Thoracic aorta (tissue), 2 donors: ENCODE measurements at places on chromosomes 6 and 20.

DNA sequence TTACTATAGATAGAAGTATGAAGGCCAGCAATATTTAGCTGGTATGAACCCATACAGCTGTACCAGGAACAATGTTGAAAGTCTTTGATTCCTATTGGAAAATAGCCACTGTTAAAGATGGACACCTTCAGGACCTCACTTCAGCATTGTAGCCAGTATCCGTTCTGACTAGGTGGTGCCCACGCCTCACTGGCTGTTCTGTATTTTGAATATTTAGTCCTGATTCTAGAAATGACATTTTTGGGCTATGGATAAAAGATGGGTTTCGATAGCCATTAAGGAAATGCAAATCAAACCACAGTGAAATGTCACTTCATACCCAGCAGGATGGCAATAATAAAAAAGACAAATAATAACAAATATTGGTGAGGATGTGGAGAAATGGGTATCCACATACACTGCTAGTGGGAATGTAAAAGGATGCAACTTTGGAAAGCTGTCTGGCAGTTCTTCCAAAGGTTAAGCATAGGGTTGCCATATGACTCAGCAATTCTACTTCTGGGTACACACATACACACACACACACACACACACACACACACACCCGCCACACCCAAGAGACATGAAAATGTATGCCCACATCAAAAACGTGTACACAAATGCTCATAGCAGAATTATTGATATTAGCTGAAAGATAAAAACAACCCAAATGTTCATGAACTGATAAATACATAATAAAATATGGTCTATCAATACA is 56.8 kb downstream of the UTRN start:
- H3K4me3 ChIP-seq = no peak overlapping the region
- no peak for DNase-seq
- H3K27me3 ChIP-seq = no peaks in the 10 kb centered on the region
- H3K36me3 ChIP-seq = no peaks in the 10 kb centered on the region
- peaks cover 41% of the 10 kb centered on the region for H3K4me1 ChIP-seq

DNA sequence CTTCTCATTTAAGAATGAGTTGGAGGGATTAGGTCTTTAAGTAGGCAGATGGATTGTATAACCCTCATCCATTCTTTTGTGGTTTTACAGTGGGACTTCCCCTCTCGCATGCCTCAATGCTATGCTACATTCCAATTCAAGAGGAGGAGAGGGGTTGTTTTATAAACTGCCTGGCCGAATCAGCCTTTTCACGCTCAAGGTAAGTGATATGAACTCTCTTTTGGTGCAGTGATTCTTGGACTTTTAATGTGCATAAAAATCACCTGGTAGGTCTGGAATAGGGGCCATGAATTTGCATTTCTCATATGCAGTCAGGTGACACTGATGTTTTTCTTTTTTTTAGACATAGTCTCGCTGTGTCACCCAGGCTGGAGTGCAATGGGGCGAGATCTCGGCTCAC is 10.8 kb downstream of the ASXL1 start:
- H3K36me3 ChIP-seq = peaks cover under 1% of the 10 kb centered on the region
- no peak overlapping the region for H3K27ac ChIP-seq
- peaks cover 13% of the 10 kb centered on the region for H3K4me1 ChIP-seq
- H3K4me3 ChIP-seq = no peak overlapping the region
- DNase-seq = no peak

DNA sequence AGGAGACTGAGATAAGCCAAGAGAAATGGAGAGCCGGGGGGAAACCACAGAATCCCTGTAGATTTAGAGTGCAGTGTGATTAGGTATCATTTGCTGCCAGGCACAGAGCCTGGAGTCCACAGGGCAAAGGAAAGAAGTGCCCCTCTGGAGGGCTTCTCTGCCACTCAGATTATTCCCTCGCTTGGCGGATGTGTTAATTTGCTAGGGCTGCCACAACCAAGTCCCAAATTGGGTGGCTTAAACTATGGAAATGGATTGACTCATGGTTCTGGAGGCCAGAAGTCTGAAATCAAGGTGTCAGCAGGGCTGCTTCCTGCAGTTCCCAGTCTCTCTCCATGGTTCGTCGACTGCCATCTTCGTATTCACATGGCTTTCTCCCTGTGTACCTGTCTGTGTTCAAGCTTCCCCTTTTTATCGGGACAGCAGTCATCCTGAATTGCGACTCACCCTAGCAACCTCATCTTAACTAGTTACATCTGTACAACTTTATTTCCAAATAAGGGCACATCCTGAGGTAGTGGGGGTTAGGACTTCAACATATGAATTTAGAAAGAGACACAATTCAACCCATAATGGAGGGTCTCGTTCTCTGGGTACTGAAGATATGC is 122.2 kb downstream of the ANKRD60 start:
- H3K27ac ChIP-seq = no peak overlapping the region
- H3K36me3 ChIP-seq = no peaks in the 10 kb centered on the region
- no peak for DNase-seq
- peaks cover 2% of the 10 kb centered on the region for H3K4me1 ChIP-seq
- no peak overlapping the region for H3K4me3 ChIP-seq

DNA sequence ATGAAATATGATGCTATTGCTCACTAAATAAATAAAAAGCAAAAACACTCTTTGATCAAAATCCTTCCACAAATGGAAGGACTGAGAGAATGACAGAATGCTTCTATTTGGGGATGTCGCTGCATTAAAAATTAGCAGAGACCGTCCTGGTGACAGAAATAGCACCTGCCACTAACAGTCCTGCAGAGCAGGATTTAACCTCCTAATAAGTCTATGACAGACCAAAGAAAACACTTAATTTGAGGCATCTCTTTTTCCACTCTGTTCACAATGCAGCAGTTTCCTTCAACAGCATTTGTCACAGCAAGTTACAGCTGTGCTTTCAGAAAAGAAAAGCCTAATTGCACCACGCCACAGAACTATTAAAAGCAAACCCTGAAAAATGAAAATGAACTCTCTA is 140.6 kb upstream of the BEND6 start:
- H3K4me1 ChIP-seq = peaks cover 33% of the 10 kb centered on the region
- peak overlapping the region; percentile 9 for H3K27ac ChIP-seq
- no peak overlapping the region for H3K4me3 ChIP-seq
- no peaks in the 10 kb centered on the region for H3K27me3 ChIP-seq

DNA sequence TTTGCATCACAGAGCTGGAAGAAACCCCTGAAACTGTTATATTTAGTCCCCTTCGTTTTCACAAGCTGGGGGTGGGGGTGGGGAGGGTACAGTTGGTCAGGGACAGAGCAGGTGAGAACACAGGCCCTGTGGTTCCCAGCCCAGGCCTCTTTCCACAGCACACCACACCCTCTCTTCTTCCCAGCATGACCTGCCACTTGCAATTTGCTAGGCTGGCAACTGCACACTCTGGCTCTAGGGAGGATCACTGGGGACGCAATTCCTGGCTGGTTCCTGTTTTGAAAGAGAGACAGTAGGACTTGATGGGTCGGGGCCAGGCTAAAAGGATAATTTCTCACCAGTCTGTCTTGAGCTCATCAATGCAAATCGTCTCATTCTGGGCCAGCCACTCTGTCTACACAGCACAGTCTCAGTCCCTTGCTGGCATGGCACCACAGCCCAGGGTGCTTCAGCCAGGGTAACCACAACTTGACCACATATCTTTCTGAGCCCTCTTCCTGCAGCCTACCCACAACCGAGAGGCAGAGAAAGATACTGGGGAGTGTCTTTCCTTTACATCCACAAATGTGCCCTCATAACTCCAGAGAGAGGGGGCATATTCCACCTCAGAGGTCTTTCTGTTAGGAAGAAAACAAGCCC is 41.7 kb upstream of the EMILIN3 start:
- peaks cover 48% of the 10 kb centered on the region for H3K36me3 ChIP-seq

- H3K36me3 ChIP-seq = no peaks in the 10 kb centered on the region
- no peaks in the 10 kb centered on the region for H3K4me1 ChIP-seq
- no peak overlapping the region for H3K4me3 ChIP-seq
- no peaks in the 10 kb centered on the region for H3K27me3 ChIP-seq
Measured at GRCh38 chr20:2822073-2822472, 5.9 kb downstream of the TMEM239 start.

- H3K27me3 ChIP-seq = no peaks in the 10 kb centered on the region
- H3K4me3 ChIP-seq = peak overlapping the region; percentile 90
- no peak overlapping the region for H3K27ac ChIP-seq
Measured at GRCh38 chr20:34110025-34110744, 1.9 kb downstream of the EIF2S2 start.

DNA sequence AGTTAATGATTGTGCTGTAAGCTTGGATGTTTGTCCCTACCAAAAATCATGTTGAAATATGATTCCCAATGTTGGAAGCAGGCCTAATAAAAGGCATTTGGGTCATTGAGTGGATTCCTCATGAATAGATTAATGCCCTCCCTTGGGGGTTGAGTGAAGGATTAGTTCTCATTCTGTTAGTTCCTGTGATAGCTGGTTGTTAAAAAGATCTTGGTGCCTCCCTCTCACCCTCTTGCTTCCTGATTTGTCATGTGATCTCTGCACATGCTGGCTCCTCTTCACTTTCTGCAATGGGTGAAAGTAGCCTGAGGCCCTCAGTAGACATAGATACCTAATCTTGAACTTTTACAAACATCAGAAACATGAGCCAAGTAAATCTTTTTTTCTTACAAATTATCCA is 115.6 kb upstream of the HCRTR2 start:
- H3K27me3 ChIP-seq = no peaks in the 10 kb centered on the region
- H3K27ac ChIP-seq = no peak overlapping the region
- DNase-seq = no peak
- H3K4me3 ChIP-seq = no peak overlapping the region
- H3K4me1 ChIP-seq = no peaks in the 10 kb centered on the region
- H3K36me3 ChIP-seq = no peaks in the 10 kb centered on the region

DNA sequence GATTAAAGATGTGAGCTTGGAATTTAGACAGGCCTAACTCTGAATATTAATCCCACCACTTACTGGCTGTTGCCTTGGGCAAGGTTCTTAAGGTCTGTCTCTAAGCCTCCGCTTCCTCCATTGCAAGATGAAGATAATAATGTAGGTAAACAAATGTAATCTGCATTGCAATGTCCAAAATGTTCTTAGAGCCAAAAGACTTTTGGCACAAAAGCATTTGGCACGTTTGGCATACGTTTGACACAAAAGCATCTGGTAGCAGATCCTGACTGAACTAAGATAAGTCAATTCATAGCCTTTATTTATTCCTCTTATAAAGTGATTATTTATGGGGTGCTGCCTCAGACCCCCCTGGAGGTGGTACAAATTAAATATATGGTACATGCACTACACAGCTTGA is 229.9 kb upstream of the STXBP5 start:
- no peaks in the 10 kb centered on the region for H3K4me1 ChIP-seq
- no peak for DNase-seq
- H3K27ac ChIP-seq = no peak overlapping the region
- H3K4me3 ChIP-seq = no peak overlapping the region

DNA sequence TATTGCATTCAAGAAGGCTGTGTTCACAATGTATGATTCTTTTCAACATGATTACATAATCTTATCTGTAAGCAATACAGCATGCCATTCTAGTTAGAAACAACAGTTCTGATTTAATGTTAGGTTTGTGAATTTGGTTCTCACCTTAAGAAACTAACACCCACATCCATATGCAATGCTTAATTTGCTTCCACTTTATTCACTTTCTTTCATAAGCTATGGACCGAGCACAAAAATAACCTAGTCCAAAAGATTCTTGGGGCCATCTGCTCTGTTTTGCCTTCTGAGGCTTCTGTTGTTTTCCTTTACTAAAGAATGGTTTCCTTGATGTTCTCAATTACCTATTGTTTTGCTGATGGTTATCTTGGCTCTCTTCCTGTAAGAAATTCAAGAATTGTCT is 258.2 kb downstream of the EYS start:
- no peaks in the 10 kb centered on the region for H3K36me3 ChIP-seq
- no peak overlapping the region for H3K27ac ChIP-seq
- no peak for DNase-seq
- no peaks in the 10 kb centered on the region for H3K27me3 ChIP-seq
- H3K4me3 ChIP-seq = no peak overlapping the region

GRCh38 chr6:156497618-156498017 is 279.6 kb upstream of the ARID1B start:
- DNase-seq = no peak
- H3K4me1 ChIP-seq = no peaks in the 10 kb centered on the region
- no peaks in the 10 kb centered on the region for H3K27me3 ChIP-seq
- no peak overlapping the region for H3K4me3 ChIP-seq
- no peaks in the 10 kb centered on the region for H3K36me3 ChIP-seq

GRCh38 chr6:71205336-71205956 is 83.2 kb upstream of the OGFRL1 start:
- no peaks in the 10 kb centered on the region for H3K36me3 ChIP-seq
- DNase-seq = no peak
- H3K4me3 ChIP-seq = no peak overlapping the region
- no peaks in the 10 kb centered on the region for H3K27me3 ChIP-seq
- no peak overlapping the region for H3K27ac ChIP-seq
- H3K4me1 ChIP-seq = no peaks in the 10 kb centered on the region

DNA sequence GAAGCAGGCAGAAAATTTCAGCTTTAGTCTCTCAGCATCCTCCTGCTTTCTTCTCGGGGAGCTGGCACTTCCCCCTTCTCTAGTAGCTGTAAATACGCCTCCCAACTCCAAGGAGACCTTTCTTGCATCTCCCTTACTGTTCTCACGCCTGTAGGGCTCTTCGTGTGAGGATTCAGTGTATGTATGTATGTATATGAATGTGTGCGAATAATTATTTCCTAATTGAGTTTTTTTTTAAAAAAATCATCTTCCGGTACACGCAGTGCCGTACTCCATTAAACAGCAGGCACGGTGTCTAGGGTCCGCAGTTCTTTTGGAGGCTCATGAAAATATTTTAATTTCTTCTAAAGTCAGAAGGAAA is 85.4 kb downstream of the HFE start:
- no peaks in the 10 kb centered on the region for H3K36me3 ChIP-seq
- H3K27me3 ChIP-seq = no peaks in the 10 kb centered on the region
- H3K4me3 ChIP-seq = peak overlapping the region; percentile 96

DNA sequence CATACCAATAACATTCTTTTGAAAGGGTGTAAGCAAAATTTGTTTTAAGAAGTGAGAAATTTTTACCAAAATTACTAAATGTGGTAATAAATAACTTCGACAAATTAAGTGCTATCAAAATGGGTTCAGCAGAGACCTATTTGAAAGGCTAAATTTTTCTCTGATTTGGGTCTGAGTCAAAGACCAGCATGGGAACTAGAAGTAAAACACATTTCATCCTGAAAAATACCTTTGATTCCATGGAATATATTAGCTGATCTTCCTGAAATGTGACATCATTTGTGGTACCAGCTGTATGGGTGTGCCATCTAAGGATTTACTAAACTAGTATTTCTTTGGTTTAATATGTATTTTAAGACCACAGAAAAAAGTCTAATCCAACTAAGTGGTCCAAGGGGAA is 63.6 kb downstream of the BLOC1S5 start:
- no peaks in the 10 kb centered on the region for H3K4me1 ChIP-seq
- no peak overlapping the region for H3K4me3 ChIP-seq
- DNase-seq = no peak
- no peak overlapping the region for H3K27ac ChIP-seq
- H3K36me3 ChIP-seq = no peaks in the 10 kb centered on the region
